ENCODE measurements at places on chromosomes 3 and 15.

DNA sequence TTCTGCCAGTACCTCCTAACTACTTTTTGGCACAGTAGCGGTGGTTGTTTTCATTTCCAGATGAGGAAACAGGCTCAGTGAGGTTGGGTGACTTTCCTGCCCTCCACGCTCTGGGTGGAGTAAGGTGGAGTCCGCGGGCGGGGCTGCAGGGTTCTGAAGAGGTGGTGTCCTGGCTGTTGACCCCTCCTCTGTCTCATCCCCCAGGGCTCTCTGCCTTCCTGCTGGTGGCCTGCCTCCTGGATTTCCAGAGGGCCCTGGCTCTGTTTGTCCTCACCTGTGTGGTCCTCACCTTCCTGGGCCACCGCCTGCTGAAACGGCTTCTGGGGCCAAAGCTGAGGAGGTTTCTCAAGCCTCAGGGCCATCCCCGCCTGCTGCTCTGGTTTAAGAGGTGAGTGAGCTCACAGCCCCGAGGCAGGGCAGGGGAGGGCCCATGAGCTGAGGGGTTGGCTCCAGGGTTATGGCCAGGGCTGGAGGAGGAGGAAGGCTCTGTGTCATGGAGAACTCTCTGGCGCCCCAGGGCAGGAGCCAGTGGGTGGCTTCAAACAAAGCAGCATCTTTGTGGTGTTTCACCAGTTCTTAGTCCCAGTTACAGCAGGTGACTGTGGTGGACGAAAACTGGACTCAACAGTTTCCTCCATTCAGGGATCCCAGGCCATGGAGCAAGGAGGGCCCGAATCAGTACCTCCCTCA, 10.4 kb downstream of the SLC28A1 start:
- DNase-seq: no peak

GRCh38 chr3:39934696-39935095, 125.3 kb downstream of the MYRIP start:
- DNase-seq: no peak

GRCh38 chr15:101795455-101795854, 7.9 kb upstream of the OR4F6 start:
- DNase-seq: no peak

DNA sequence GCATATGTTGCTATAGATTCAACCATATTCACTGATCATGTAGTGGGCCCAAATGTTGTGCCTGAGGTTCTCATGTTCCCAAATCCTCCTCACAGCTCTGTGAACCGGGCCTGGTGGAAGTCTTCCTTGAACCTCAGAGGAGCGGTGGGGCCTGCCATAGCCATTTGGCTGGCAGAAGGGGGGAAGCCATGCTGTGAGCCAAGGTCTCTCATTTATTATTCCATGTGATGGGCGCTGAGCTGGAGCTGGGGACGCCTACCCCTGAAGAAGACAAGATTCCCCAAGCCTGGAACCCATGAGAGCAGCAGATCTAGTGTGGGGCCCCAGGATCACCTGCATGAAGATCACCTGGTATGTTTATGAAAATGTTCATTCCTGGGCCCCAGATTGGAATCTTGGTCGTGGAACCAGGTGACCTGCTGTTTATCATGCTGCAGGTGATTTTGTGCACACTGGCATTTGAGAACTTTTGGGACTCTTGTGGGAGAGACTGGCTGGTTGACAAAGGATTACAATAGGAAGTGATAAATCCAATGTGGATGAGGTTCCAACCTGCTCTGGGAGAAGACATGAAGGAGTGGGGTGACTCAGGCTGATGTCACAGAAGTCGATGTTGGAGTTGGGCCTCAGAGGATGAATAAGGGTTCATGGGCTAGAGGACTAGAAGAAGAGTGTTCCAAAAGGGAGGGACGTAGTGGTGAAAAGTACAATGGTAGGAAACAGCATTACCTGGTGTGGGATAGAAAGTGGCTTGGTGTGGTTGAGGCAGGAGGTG, 102.1 kb downstream of the ASB7 start:
- peak; percentile 15 for DNase-seq

- no peak for DNase-seq
These were observed 708 bp upstream of the PTPN23 start for GRCh38 chr3:47380026-47380600.

DNA sequence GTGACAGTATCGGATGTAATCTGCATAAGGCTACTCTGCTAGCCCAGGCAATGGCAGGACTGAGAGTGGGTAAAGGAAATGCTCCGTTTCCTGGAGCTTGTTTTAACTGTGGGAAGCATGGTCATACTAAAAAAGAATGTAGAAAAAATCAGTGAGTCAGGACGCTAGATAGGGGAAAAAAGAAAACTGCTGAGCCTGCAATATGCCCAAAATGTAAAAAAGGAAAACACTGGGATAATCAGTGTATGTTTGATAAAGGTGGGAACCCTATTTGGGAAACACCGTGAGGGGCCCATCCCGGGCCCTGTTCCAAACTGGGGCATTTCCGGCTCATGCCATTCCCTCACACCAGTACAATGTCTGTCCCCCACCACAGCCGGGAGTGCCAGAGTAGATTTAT, 775.8 kb downstream of the ZPLD1 start:
- DNase-seq: no peak

DNA sequence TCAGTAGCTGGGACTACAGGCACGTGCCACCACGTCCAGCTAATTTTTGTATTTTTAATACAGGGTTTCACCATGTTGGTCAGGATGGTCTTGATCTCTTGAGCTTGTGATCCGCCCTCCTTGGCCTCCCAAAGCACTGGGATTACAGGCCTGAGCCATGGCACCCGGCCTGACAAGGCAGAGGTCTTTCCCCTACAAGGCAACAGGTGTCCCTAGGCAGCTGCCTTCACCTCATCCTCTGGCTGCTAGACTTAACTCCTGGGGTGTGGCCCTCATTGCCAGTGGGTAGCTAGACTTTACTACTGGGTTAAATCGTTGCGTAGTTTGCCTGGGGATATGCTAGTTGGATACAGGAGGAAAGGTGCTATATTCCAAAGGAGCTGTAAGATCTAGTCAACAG, 81.4 kb downstream of the CHRD start:
- DNase-seq: no peak

DNA sequence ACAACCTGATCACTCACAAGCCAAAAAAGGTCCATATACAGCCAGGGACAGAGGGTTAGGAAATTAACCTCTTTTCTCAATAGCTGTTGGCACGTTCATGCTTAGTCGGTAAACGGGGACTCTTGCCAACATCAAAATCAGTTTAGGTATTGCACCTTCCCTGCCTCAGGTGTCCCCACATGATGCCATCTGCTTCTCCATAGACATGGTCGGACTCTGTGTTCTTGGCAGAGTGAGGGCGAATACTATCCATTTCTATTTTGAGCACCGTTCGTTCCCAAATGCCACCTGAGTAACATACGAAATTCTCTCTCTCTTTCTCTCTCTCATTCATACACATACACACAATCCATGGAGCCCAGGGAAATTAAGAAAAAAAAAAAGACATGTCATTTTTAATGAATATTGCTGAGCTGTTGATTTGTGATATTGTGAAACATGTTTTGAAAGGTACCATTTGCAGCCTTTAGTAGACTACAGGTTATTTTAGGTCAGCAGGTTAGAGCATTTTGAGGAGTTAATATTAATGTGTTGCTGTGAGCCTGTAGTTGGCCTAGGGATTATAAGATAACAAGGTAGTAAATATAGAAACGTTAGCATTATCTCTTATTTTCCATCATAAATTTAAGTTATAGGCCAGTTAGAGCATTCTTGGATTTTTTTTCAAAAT, 78.5 kb downstream of the GHSR start:
- DNase-seq: no peak
